ENCODE measurements at places on chromosomes 12 and 14.

DNA sequence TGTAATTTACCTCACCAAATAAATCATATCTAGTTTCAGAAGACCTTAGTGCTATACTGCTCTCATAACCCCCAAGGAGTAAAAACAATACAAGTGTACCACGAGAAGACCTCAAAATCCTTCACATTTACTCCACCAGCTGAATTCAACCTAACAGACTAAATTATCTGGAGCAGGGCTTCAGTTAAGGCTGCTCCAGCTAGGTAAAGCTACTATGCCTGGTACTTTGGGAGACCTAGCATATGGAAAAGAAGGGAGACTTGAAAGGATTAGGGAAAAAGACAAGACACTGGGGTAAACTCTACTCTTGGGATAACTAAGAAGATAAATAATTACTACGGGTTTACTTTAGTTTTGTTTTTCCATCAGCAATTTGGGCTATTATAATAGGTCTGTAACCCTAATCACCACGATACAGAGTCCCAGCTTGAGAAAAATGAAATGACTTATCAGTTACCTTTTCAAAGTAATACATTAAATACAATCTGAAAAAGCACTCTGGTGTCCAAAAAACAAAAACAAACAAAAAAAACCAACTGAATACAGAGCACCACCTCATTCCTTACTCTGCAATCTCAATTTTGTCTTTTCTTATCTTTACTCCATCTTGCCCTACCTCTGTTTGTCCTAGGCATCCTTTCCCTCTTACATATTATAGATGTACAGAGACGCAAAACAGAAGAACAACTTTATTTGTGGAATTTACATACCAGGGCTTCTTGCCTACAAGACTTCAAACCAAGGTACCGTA is 2.1 kb downstream of the EML5 start:
- DNase-seq, result no peak

DNA sequence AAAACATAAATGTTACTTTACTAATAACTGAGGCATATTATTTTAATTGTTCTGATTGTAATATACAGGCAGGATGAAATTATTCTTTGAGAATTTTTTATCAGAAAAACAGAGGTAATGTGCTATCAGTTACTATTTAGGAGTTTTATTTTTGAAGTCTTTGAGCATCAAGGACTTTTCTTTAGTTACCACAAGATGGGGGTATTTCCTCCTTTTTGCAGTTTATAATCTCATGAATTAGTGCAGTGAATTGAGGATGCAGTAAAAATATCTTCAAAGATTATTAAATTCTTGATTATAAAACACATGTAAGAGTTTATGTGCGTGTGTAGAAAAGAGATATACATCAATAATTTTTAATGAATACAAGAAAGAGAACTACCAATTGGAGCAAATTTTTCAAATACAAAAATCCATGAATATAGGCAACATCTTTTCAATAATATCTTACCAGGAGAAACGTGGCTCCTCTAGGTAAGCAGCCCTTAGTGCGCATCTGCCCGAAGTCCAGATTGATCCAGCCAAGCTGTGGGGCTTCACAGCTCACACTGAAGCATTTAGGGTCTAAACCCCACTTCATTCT is 71.6 kb downstream of the ERGIC2 start:
- DNase-seq, result no peak

DNA sequence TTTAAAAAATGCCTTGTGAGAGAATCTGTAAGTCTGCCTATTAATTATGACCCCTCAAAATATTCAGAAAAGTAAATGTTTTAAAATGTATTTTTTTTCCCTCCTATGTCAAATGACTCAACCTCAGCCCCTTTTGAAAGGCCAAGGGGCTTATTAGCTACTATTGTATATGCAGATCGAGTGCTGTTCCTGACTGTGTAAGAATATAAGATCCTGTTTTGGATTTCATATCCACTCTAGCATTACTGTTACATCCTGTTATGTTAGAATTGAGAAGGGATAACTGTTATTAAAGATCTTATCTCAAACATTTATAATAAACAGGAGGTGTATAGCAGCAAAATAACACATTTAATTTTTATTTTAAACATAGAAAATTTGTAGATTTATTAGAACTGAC is 46.6 kb upstream of the TPH2 start:
- DNase-seq, result no peak

DNA sequence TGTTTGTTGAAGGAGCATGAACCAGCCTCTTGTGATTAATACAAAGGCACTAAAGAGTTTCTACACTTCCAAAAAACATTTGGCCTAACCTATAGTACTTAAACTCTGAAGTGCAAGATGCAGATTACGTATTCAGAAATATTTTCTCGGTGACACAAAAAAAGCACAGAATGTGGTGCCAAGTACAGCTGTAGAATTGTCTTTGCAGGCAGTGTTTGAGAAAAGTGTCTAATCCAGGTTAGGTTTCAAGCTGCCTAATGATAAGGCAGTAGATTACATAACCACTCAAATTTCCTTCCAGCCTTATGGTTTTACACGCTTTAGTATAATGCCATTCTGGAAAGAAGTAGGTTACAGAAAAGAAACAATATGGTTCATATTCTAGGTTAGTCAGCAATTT is 205.2 kb downstream of the KLHL28 start:
- no peak for DNase-seq

GRCh38 chr14:53144244-53144643 is 8.9 kb downstream of the DDHD1 start:
- DNase-seq, result no peak

DNA sequence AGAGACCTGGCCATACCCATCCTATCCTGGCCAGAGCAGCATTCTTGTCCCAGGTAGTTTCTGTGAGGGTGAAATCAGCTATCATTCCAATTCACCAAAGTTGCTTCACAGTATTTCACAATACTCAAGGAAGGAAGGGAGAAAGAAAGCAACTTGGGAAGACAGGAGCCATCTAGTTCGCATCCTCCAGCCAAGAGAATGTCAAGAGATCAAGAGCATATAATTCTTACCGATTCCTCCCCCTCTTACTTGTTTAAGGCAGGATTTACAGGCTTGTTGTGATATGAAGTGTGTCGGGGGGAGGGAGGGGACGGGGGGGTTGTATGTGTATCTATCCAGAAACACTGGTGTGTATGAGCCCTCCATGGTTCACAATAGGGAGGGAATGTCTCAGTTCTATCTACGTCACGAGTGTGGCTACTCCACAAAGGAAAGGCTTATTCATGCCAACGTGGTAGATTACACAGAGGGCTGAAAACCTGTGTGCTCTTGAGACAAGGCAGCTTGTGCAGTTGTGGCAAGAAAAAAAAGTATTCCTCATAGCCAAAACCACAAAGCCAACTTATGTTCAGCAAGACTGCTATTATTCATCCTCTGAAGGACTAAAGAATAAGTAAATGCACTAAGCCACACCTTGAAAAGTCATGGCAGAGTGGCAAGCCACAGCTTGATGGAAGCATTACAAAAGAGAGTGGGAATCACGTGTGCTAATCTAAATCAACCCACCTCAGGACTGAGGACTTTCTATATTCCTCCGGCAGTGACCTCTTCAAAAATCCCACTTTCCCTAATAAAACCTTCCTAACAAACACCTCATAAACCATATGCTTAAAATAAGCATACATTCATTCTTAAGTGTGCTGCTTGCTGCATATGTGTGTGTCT is 35.0 kb downstream of the CORO1C start:
- no peak for DNase-seq

GRCh38 chr12:112480931-112481330 is 62.2 kb downstream of the PTPN11 start:
- DNase-seq, result no peak

GRCh38 chr14:89325959-89326358 is 91.1 kb downstream of the FOXN3 start:
- DNase-seq, result no peak

GRCh38 chr14:56860441-56860840 is 50.2 kb upstream of the OTX2 start:
- no peak for DNase-seq

DNA sequence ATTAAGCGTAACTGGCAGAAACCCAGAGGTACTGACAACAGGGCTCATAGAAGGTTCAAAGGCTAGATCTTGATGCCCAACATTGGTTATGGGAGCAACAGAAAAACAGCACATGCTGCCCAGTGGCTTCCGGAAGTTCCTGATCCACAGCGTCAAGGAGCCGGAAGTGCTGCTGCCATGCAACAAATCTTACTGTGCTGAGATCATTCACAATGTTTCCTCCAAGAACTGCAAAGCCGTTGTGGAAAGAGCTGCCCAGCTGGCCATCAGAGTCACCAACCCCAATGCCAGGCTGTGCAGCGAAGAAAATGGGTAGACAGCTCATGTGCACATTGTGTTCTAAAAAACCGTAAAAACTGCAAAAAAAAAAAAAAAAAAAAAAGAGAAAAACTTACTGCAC is 192.3 kb downstream of the MON2 start:
- no peak for DNase-seq

GRCh38 chr12:29957835-29958234 is 174.1 kb upstream of the TMTC1 start:
- no peak for DNase-seq

DNA sequence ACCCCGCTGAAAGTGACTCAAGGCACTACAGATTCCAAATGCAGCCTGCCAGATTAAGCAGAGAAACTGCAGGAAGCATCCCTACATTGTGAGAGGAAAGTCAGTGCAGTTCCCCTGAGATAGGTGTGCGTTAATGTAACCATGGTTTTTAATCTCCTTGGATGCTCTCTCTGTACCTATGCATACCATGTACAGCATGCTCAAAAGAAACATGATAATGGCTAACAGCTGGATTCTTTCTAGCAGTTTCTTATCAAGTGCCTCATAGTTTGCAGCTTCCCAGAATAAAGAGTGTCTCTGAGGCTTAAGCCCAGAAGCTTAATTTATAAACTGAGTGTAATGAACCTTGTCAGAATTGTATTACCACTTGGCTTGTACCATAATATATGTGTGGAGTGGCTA is 17.1 kb upstream of the MDM1 start:
- DNase-seq, result no peak

DNA sequence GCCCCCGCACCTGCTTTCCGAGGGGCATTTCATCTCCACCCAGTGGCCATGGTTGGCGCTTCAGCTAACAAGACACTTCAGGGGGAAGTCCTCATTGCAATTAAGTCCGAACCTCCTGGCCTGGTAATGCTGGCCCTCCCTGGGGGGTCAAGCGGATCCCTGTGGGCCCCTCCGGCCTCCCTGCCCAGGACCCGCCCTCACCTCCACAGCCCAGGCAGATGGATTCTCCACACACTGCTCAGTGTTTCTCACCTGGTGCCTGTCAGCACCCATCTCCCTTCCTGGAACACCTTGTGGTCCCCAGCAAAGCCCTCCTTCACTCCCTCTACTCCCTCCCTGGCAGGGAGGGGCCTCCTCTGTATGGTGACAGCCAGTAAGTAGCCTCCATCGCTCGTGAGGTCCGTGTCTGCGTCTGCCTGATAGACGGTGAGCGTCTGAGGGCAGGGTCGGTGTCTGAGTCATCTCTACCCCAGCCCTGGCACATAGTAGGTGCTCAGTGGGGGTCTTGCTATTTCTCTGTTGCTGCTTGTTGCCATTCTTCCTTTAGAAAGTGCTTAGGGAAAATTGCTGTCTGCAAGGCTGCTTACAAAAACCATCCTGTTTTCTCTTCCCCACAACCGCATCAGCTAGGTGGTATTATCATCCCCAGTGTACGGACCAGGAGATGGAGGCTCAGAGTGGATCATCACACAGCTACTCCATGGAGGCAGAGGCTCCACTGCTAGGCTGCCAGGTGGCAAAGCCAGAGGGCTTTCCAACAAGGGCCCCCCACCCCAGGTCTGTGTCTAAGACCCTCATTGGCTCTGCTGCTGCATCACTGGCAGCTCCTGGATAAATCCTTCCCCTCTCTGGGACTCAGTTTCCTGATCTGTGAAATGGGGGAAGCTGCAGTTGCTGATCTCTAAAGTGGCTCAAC is 39.7 kb upstream of the EML1 start:
- DNase-seq, result no peak

DNA sequence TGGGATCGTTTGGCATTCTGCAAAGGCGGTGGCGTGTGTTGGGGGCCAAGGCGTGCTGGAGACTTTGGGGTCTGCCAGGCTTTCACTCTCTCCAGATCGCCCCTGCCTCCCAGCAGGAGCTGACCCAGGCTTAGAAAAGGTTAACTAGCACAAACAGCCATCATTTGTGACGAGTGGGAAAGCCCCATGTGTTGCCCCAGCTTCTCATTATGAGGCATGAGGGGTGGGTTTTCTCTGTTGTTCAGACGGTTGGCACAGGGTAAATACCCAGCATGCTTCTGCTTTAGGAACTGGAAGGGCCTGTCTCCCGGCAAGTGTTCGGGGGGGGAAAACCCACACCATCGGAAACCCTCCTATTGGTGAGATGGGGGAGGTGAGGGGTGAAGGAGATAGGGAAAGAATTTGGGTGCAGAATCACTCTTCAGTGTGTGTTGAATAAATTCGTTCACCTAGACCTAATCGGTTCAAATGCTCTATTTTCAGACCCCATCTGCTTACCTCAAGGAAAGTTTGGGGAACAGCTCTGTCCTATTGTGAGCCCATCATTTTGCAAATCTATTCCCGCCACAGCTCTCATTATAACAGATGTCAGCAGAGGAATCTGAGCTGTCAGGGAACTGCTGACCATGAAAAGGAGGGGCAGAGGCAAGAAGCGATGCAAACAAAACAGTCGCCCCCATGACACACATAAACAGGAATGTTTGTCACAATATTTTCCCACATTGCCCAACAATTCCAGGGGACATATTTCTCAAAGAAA is 34.7 kb upstream of the C12orf42 start:
- no peak for DNase-seq

DNA sequence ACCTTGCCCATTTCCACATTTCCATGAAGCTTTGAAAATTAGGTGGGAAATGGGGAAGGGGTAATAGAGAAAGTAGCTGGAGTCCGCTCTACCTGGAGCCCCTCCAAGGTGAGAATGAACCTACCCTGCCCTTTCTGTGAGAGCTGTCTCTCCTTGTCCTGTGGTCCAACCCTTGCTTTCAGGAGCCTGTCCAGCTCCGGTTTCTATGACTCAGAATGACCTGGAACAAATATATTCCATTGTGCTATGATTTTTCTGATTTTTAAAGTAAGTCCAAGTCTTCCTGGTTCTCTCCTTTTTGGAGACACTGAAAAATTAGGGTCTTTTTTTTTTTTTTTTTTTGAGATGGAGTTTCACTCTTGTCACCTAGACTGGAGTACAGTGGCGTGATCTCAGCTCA is 89.1 kb upstream of the VASH1 start:
- DNase-seq, result no peak

DNA sequence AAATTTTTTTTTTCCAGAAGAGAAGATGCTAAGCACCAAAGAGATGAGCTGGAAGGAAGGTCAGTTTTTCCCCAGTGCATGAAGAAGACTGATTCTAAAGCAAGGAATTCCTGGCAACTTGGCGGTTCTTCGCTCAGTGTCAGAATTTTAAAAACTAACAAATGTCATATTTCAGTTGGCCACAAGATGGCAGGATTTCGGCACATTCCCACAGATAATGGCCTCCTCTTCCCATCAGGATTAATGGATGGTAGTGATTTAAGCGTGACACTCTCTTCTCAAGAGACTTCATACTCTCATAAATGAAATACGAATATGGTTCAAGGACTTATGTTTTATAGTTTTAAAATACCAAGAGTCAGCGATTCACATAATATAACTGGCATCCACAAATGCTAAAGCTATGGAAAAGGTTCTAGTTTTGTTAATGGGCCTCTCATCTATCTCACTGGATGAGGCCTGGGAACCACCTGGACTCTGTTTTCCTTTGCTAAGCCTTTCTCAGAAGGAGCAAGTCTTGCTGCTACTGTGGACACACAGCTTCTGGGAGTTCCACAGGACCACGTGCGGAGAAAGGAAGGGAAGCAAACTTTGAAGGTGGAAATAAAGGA is 46.1 kb upstream of the PTPRO start:
- no peak for DNase-seq

GRCh38 chr14:89658977-89659670 is 242.1 kb upstream of the FOXN3 start:
- no peak for DNase-seq

- DNase-seq, result no peak
Observed at GRCh38 chr12:92445253-92446082, 257.3 kb upstream of the PLEKHG7 start.

All from pancreas (tissue), 10 donors.